MV-4-11 (cell line): ENCODE measurements at places on chromosomes 1 and 21.

DNA sequence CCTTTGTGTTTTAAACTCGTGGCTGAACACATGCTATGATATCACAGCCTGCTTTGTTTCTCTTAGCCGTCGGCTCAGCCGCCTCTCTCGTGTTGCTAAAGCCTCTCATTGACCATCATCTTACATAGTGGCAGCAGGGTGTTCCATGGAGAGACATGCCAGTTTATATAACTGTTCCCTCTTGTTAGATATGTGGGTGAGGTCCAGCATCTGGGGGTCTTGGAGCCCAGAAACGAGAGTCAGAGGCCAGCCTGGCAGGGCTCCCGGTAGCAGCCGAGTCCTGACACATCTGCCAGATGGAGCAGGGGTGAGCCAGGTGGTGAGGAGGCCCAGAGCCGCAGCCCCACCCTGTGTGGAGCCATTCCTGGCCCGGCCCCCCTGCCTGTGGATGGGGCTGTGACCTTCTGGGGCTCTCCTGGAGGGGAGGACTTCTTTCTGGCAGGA lies 11.9 kb downstream of the PODN start:
- DNase-seq: no peak

DNA sequence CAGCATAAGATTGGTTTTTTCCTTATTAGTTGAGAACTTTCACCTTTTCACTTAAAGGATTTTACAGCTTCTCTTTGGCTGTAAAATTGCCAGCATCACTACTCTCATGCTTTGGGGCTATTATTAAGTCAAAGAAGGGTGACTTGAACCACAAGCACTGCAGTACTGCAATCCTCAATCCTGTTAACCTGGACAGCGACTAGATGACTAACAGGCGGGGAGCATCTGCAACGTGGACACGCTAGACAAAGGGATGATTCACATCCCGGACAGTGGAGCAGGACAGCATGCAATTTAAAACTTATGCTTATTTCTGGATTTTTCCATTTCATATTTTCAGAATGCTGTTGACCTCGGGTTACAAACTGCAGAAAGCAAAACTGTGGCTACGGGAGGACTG lies 8.1 kb downstream of the ARV1 start:
- DNase-seq: no peak

DNA sequence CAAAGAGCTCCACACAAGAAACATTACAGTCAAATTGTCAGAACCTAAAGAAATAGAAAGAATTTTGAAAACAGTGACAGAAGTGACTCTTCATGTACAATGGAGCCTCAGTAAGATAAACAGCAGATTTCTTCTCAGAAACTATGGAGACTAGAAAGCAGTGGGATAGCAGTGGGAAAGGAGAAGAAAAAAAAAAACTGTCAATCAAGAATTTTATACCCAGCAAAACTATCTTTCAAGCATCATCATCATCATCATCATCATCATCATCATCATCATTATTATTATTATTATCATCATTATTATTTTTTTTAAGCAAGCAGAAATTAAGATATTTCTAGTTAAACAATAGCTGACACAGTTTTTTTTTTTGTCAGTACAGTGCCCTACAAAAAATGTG lies 24.2 kb downstream of the CEP170 start:
- peak; percentile 62 for DNase-seq

GRCh38 chr1:97089173-97089572 lies 367.6 kb downstream of the PTBP2 start:
- no peak for DNase-seq

DNA sequence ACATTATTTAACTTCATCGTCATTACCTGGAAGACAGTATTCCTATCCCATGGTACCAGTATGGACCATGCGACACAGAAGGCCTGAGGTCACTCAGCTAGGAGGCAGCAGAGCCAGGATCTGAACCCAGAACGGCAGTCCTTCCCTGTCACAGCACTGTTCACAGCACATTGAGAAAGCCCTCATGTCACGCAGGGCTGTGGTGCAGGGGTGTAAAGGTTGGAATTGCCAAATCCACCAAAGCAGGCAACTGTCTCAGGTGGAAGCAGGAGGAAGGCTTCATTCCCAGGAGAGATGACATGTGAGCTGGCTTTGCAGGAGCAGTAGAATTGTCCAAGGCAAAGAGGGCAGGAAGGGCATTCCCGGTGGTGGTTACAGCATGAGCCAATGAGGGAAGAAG lies 9.9 kb upstream of the TTC22 start:
- no peak for DNase-seq

DNA sequence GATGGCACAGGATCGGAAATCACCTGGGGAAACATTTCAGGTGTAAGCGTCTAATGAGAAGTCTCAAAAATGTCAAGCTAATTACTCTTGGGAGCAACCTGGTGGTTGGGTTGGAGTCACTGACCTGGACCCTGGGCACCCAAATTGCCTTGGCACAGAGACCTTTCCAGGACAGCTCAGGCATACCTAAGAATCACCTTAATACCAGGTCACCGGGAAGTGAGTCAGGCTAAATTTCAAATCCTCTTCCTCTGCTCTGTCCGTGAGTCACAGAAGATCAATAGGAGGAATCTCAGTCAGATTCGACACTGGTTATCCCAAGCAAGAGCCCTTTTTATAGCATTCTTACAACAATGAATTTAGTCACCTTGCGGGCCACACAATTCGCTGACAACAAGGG lies 179.6 kb upstream of the CAMK1G start:
- DNase-seq: no peak

DNA sequence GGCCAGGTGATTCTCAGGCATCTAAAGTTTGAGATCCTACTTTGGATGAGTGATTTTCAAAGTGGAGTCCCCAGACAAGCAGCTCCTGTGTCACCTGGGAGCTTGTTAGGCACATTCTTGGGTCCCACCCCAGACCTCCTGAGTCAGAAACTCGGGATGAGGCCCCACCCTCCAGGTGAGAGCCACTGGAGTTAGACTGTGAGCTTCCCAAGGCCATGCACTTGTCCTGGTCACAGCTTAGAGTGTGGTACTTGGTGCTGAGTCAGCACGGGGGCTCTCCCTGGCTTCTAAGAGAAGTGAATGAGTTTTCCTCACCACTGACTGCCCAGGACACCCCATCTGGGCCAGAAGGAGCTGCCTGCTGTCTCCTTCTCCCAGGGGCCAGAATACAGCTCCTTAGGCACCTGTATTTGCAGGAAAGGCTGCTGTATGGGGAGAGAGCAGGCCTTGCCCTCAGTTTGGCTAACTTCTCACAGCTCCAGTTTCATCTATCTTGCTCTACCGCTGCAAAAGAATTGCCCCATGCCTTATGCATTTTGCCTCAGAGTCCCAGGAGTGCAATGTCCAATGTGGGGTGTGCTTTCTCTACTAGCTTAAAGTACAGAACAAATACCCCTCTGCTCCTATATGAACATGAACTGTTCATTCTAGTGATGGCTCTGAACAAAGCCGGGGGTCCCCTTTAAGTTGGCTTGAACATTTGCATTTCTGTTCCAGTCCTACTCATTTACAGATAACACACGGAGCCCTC lies 98.1 kb downstream of the PSMG1 start:
- no peak for DNase-seq

DNA sequence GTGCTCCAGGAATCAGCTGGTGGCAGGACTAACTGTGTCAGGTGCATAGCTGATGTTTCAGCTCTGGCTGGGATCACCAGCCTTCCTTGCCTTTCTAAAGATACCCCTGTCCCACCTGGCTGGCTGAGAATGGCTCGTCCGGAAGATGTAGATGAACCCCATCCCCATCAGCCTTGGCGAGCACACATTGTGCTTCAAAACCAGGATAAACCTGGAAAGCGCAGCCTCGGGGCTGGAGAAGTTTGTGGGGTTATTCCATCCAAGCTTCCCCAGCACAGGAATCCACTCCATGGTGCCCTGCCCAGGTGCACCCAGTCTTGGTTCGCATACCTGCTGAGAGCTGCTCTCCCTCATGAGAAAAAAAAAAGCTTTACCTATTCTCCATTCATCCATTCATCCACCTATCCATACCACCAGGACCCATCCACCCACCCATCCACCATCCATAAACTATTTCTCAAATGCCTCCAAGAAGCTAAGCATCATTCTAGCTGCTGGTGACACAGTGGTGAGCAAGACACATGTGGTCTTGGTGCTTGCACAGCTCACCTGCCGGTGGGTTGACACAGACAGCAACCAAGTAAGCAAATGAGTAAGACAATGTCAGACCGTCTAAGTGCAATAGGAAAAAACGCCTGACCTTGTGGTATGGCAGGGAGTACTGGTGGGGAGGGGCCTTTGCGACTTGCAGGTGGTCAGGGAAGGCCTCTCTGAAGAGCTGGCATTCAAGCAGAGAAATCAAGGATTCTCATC lies 94.0 kb downstream of the DMRTB1 start:
- DNase-seq: no peak

- no peak for DNase-seq
These were observed 134.2 kb downstream of the NEK7 start for GRCh38 chr1:198291036-198291435.

GRCh38 chr1:165408518-165408917 lies 36.4 kb downstream of the RXRG start:
- peak; percentile 60 for DNase-seq

GRCh38 chr1:69363236-69363635 lies 204.5 kb upstream of the LRRC7 start:
- DNase-seq: no peak

DNA sequence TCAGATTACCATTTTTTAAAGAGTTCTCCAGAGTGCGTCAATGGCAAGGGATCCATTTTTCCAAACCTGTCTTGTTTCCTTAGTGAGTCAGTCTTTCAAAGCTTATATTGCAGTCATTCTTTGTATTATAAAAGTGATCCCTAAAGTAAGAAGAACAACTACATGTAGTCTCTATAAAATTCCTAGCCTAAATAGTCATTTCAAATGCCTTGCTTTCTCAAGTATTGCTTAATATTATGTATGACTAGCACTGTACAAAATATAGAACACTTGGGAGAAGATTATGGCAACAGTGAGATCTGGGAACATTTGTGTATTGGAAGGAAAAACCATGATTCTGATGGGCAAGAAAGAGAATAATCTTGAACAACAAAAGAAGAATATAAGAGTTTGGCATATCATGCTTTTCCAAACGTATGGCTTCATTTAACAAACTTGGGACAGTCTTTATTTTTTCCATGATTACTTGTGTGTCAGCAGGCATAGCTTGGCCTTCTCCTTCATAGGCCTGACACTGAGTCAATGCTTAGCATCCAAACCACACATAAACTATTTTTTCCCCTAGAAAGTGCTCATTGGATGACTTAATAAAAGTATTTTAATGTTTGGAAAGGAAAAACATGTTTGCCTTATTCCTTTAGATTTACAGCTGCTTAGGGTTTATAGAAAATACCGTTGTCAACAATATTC lies 547.4 kb downstream of the LTN1 start:
- no peak for DNase-seq

- DNase-seq: no peak
These were observed 72.6 kb upstream of the RGL1 start for GRCh38 chr1:183732236-183732880.

- DNase-seq: no peak
These were observed 347.2 kb upstream of the ADAMTS5 start for GRCh38 chr21:27314131-27314530.

DNA sequence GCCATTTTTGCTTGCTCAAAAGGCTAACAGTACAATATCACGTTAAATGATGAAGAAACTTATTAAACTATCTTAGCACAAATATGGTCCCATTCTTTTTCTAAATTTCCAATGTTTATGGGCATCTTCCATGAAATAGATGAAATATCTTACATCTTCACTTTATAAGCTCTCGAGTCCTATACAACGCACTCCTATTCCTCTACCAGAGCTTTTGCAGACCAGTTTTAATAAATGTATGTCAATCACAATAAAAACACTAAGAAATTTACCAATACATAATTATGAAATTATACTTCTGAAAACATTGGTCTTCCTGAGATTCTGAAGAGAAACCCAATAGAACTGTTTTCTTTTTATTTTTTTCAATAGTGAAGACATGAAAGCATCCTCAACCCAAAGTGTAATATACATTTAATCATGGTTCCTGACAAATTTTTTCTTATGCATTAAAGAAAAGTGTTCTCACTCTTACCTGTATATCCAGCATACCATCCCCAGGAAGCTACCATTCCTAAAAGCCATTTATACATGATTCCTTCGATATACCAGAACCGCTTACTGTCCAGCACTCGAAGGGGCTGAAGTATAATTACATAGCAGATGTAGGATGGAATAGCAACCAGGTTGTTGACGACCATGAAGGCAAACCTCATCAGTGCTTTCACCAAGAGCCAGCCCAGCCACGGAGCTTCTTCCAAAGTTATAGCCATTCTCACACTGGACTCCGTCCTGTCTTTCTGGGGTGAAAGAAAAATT lies 1.8 kb downstream of the LPGAT1 start:
- DNase-seq: no peak

GRCh38 chr1:36128905-36129206 lies 3.8 kb upstream of the COL8A2 start:
- no peak for DNase-seq

DNA sequence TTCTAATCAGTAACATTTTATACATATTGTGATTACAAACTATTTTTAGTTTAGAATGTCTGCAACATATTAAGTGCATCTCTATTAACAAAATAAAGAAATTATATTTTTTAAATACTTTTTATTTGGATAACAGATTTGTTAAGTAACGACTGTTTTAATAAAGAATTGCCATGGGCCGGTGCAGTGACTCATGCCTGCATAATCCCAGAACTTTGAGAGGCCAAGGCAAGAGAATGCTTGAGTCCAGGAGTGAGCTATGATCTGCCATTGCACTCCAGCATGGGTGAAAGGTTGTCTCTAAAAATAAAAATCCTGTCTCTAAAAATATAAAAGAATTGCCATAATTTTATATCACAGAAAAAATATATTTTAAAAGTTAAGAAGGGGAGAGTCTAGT lies 4.1 kb downstream of the LRRIQ3 start:
- no peak for DNase-seq

DNA sequence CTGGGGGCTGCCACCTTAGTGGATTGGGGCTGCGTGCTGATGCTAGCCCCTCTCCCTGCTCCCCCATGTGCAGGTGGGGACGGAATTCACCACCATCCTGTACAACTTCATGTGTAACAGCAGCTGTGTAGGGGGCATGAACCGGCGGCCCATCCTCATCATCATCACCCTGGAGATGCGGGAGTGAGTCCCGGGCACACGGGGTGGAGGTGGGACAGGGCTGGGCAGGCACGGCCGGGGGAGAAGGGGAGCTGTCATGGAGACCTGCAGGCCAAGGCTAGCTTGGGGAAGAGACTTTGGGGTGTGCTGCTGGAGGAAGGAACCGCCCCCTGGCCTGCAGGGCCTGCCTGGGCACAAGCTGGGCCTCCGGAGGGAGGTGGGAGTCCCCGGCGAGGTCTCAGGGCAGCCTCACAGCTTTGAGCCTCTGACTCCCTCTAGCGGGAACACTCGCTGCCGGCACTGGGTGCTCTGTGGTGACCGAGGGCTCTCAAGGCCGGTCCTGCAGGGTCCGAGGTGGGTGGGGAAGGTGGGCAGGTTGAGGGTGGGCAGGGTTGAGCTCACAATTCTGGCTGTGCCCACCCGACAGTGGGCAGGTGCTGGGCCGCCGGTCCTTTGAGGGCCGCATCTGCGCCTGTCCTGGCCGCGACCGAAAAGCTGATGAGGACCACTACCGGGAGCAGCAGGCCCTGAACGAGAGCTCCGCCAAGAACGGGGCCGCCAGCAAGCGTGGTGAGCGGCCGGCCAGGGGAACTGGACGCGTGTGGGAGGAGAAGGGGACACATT lies 25.0 kb upstream of the CCDC27 start:
- DNase-seq: no peak

- peak; percentile 74 for DNase-seq
These were observed 18.1 kb downstream of the SAMSN1 start for GRCh38 chr21:14527696-14528652.
